ENCODE measurements at places on chromosomes 5 and 9. TPM values are rescaled to one million over a fixed set of nuclear protein-coding genes. Genes with fewer than 3 reads are reported as not detected.

DNA sequence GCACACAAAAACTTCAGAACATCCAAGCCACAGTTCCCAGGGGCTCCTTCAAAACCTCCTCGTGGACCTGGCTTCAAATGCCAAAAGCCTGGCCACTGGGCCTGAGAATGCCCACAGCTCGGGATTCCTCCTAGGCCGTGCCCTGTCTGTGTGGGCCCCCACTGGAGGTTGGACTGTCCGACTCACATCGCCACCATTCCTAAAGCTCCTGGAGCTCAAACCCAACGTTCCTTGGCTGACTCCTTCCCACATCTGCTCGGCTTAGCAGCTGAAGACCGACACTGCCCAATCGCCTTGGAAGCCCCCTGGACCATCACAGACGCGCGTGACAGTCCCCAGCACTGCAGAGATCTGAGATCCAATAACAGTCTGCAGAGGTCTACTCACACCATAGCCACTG is 7.7 kb downstream of the SIT1 start:
- DNase-seq = no peak
- peaks cover 10% of the 10 kb centered on the region for H3K4me1 ChIP-seq
- H3K4me3 ChIP-seq = no peak overlapping the region
- H3K27me3 ChIP-seq = no peaks in the 10 kb centered on the region
- H3K27ac ChIP-seq = no peak overlapping the region

The F2RL2 gene
- 0.76 TPM for total RNA-seq

GRCh38 chr9:129624168-129624759 is 1.7 kb upstream of the NTMT1 start:
- H3K27me3 ChIP-seq = no peaks in the 10 kb centered on the region
- no peak overlapping the region for H3K27ac ChIP-seq
- peaks cover 67% of the 10 kb centered on the region for H3K4me1 ChIP-seq
- no peak for DNase-seq
- H3K4me3 ChIP-seq = no peak overlapping the region

- H3K27me3 ChIP-seq = no peaks in the 10 kb centered on the region
- H3K4me1 ChIP-seq = no peaks in the 10 kb centered on the region
- no peak overlapping the region for H3K27ac ChIP-seq
- no peak overlapping the region for H3K4me3 ChIP-seq
- DNase-seq = no peak
These were observed 549.9 kb downstream of the ANXA1 start for GRCh38 chr9:73701415-73702057.

The CYLC2 gene
- not detected for total RNA-seq

GRCh38 chr9:116464987-116465571 is 222.0 kb upstream of the TRIM32 start:
- H3K27ac ChIP-seq = no peak overlapping the region
- no peaks in the 10 kb centered on the region for H3K36me3 ChIP-seq
- H3K4me1 ChIP-seq = no peaks in the 10 kb centered on the region
- no peak overlapping the region for H3K4me3 ChIP-seq
- no peak for DNase-seq
- no peaks in the 10 kb centered on the region for H3K27me3 ChIP-seq

DNA sequence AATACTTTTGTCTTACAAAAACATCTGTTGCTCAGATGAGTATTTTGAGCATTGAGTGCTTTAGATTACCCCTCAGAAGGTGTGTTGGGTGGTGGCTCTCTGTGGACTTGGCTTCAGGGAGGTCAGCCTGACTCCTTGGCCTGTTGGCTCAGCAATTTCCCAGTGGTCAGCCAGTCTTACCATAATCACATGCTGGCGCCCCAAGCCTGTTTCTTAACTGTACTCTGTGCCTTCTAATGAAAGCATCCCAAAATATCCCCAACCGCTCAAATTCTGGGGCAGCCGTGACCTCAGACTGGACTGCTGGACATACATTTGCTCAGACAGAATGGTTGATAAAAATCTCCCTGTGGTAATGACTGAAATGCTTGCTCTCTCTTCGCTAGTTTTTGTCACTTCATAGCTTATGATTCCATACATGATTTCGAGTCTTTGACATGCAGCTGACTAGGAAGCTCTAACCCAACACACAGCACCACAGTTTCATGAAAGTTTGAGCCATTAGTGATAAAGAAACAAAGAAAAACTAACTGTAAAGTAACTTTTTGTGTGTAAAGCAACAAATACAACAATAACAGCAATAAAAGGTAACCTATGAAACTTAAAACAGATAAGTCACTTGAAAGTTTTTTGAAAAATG is 562.2 kb upstream of the MEF2C start:
- no peaks in the 10 kb centered on the region for H3K27me3 ChIP-seq
- no peaks in the 10 kb centered on the region for H3K36me3 ChIP-seq
- no peaks in the 10 kb centered on the region for H3K4me1 ChIP-seq
- no peak for DNase-seq
- H3K4me3 ChIP-seq = no peak overlapping the region

The SREK1IP1 gene
- 10.0 TPM for total RNA-seq

The BARX1 gene
- not detected for total RNA-seq

DNA sequence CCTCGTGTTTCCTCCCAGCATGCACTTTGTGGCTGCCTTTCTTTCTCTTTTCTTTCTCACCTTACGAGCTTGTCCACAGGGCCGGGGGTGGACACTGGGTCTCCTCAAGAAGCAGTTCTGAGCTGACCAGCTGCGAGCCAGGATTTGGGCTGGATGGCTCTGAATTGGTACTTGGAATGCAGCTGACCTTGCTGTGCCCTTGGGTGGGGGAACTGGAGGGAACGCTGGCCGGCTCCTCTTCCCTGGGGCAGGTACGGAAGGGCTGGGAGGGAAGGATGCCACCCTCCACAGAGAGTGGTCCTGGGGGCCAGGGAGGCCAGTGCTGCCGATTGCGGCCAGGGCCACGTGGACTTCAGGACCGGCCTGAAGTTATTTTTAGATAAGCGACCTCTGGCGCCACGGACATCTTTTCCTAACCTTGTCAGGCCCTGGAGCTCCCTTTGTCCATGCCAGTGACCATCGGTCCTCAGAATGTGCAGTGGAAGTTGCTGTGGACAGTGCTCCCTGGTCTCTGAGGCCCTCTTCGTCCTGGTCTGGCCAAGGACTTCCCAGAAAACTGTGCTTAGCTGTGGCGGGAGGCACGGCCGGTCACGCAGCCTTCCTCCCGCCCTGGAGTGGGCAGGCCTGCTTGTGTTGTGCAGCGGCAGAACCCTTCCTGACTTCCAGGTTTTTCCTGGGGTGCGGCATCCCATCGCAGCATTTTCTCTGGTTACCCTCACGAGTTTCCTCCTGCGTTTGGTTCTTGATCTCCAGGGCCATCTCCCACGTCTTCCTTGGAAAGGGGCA is 13.5 kb upstream of the AHRR start:
- H3K27ac ChIP-seq = no peak overlapping the region
- H3K4me1 ChIP-seq = peaks cover 19% of the 10 kb centered on the region
- H3K27me3 ChIP-seq = no peaks in the 10 kb centered on the region
- no peak for DNase-seq
- no peak overlapping the region for H3K4me3 ChIP-seq

DNA sequence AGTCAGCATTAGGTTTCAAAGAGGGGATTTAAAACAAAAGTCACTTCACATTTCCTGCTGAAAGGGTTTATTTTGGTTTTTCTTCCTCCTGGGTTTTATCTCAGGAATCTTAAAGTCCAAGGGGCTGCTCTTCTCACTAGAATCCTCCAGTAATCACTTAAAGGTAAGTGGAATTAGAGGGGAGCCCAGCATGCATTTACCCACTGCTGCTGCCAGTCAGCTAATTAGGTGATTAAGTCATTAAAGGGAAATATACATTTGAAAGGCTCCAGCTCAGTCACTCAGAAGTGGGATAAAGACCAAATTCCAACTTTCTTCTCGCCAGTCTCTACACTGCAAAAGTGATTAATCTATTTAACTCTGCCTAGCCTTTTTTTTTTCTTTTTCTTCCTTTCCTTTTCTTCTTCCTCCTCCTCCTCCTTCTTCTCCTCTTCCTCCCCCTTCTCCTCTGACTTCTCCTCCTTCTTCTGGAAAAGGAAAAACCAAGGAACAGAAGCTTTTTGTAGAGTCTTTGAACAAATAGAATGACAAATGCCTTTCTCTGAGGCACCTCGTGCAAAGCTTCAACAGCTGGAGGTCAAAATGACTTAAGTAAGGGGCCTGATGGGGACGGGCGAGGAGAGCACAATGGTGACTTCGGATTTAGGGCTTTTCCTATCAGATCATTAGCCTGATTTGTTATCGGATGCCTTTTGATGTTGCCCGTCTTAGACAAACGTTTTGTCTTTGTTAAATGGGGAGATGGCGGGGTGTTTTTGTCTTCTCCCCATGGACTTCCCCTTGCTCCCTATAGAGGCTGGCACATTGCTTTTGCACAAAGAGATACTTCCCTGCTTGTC is 617.6 kb downstream of the IRX1 start:
- H3K27ac ChIP-seq = no peak overlapping the region
- H3K27me3 ChIP-seq = no peaks in the 10 kb centered on the region
- H3K4me3 ChIP-seq = no peak overlapping the region
- no peak for DNase-seq

- no peaks in the 10 kb centered on the region for H3K27me3 ChIP-seq
- H3K36me3 ChIP-seq = no peaks in the 10 kb centered on the region
- no peak overlapping the region for H3K27ac ChIP-seq
- peaks cover 10% of the 10 kb centered on the region for H3K4me1 ChIP-seq
- DNase-seq = no peak
- no peak overlapping the region for H3K4me3 ChIP-seq
These were observed 423.2 kb upstream of the PAPPA start for GRCh38 chr9:115730396-115730795.

DNA sequence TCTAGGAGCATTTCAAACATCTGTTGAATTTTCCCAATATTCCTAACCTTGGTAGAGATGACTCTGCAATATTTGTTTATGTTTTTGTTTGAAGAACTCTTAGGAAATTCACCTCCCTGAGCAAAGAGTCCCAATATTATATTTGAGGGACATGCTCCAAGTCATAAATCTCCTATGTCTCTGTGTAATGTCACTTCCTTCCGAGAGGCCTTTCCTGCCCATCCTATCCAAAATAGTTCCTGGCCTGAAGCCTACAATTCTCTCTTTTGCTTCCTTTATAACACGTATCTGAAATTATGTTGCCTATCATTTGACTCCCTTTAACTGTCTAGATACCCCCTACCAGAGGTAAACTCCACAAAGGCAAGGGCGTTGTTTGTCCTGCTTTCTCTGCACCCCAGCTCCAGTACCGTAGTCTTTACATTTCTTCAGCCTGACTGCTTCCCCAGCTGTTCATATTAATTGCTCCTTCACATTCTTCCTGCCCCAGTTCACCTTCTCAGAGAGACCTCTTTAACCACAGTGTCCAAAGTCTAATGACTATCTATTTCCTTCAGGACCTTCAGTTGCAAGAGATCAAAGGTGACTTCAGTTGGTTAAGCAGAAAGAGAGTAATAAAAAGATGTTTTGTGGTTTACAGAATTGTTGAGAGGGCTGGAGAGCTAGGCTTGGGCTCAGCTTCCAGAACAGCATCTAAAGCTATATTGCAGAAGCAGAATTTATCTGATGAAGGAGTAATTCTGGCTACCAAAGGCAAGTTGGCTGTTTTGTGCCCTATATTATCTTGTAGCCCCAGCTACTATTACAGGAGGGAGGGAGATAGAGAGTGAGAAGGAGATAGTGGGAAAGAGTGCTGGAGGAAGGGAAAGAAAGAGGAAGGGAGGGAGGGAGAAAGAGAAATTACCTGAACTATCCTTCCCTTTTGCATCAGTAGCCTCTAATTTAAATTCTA is 109.3 kb upstream of the TMEM161B start:
- no peak overlapping the region for H3K4me3 ChIP-seq
- no peaks in the 10 kb centered on the region for H3K27me3 ChIP-seq
- H3K36me3 ChIP-seq = no peaks in the 10 kb centered on the region
- no peaks in the 10 kb centered on the region for H3K4me1 ChIP-seq

- H3K27ac ChIP-seq = no peak overlapping the region
- H3K27me3 ChIP-seq = no peaks in the 10 kb centered on the region
- no peaks in the 10 kb centered on the region for H3K36me3 ChIP-seq
- peaks cover 4% of the 10 kb centered on the region for H3K4me1 ChIP-seq
- H3K4me3 ChIP-seq = no peak overlapping the region
These were observed 156.9 kb upstream of the NR3C1 start for GRCh38 chr5:143560378-143560777.

DNA sequence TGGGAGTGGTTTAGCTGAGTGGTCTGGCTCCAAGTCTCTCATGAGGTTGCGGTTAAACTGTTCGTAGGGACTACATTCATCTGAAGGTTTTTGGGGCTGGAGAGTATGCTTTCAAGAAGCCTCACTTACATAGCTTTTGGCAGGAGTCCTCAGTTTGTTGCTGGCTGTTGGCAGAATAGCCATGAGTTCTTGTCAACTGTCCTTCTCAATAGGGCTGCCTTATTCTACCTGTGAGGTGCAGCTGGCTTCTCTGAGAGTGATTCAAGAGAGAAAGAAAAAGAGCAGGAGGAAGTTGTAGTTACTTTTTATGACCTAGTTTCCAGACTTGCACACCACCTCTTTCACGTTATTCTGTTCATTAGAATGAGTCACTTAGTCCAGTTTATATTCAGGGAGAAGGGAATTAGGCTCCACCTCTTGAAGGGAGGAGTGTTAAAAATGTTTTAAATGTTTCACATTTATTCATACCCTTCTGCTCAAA is 33.2 kb downstream of the YTHDC2 start:
- no peak for DNase-seq
- H3K27me3 ChIP-seq = no peaks in the 10 kb centered on the region
- H3K4me1 ChIP-seq = no peaks in the 10 kb centered on the region
- no peak overlapping the region for H3K4me3 ChIP-seq
- peaks cover 65% of the 10 kb centered on the region for H3K36me3 ChIP-seq

The CDC20B gene
- not detected for total RNA-seq

GRCh38 chr5:127041571-127041970 is 11.2 kb upstream of the MARCHF3 start:
- peak overlapping the region; percentile 84 for H3K27ac ChIP-seq
- H3K4me3 ChIP-seq = no peak overlapping the region
- H3K27me3 ChIP-seq = no peaks in the 10 kb centered on the region
- no peak for DNase-seq
- H3K4me1 ChIP-seq = peaks cover 21% of the 10 kb centered on the region
- no peaks in the 10 kb centered on the region for H3K36me3 ChIP-seq

The BRINP1 gene
- total RNA-seq = 1.4 TPM

The GPRIN1 gene
- 1.8 TPM for total RNA-seq
